Endothelial cell of umbilical vein (primary cell): ENCODE measurements at places on chromosomes 4 and X. TPM values are rescaled to one million over a fixed set of nuclear protein-coding genes. Genes with fewer than 3 reads are reported as not detected.

Gene ANK2
- not detected in 2 replicates for total RNA-seq

Gene SLC7A11
- total RNA-seq, result 79.3 and 82.7 TPM in 2 replicates

Gene SHOX
- total RNA-seq, result not detected in 2 replicates

Gene CPEB2
- 11.7 and 14.8 TPM in 2 replicates for total RNA-seq

Gene SAGE1
- total RNA-seq, result not detected in 2 replicates

Gene MAMLD1
- total RNA-seq, result 5.6 and 5.7 TPM in 2 replicates

Gene PCDH10
- total RNA-seq, result 56.5 and 91.7 TPM in 2 replicates

Gene CASK
- 30.4 and 32.7 TPM in 2 replicates for total RNA-seq

Gene SPANXN4
- total RNA-seq, result not detected in 2 replicates

Gene RBMXL3
- not detected in 2 replicates for total RNA-seq

Gene ANAPC4
- total RNA-seq, result 23.5 and 32.1 TPM in 2 replicates

Gene FAM53A
- total RNA-seq, result 1.3 and 1.7 TPM in 2 replicates

Gene PDLIM5
- 310 and 323 TPM in 2 replicates for total RNA-seq

Gene TLR6
- 1.1 and 1.7 TPM in 2 replicates for total RNA-seq

Gene TREX2
- 0.82 and 1.9 TPM in 2 replicates for total RNA-seq

Gene UGT2B7
- total RNA-seq, result not detected in 2 replicates

Gene MAGEB2
- total RNA-seq, result not detected in 2 replicates
